ENCODE measurements at places on chromosomes 6 and 20. TPM values are rescaled to one million over a fixed set of nuclear protein-coding genes. Genes with fewer than 3 reads are reported as not detected.

GRCh38 chr6:15386756-15387112 is 140.9 kb downstream of the JARID2 start:
- DNase-seq = no peak

The EEF1A2 gene
- 4.5 TPM for total RNA-seq

DNA sequence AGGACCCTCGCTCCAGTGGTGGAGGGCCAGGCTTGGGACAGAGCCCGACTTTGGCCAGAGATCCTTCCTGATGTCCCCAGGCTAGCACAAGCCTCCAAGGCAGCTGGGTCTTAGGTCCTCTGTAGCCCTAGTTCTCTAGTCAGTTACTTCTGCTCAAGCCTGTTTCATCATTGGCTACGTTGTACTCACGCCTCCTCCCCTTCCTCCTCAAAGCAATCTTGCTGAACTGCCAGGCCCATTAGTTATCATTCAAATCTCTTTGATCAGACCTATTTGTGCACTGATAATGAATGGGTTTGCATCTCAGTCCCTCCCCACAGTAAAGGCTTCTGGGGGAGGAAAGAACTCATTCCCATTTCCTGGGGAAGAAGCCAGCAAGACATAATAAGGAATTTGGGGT is 256.8 kb downstream of the NFATC2 start:
- no peak for DNase-seq

DNA sequence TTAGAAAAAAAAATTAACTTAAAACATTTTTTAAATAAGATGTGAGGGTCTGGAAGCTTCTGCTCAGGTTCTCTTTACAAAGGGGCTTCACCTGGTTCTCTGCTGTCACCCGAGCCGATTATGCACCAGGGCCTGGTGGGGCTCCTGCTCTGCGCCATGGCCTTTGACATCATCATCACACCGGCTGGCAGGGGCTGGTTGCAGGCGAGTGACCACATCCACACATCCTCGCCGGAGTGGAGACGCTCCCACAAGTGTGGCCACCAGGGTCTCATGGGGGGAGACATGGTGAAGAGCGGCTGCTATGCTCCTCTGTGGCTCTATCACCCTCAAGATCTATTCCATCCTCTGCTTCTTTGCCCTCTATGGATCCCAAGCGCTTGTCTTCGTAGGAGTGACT is 31.9 kb downstream of the MYLIP start:
- no peak for DNase-seq

The WFDC5 gene
- total RNA-seq = not detected

Measured in renal cortical epithelial cell (primary cell).